SK-N-SH (cell line): ENCODE measurements at places on chromosomes 2 and 18. TPM values are rescaled to one million over a fixed set of nuclear protein-coding genes. Genes with fewer than 3 reads are reported as not detected.

ABCB11 gene
- not detected in 2 replicates for polyA plus RNA-seq

IL1R1 gene
- 13.3 and 20.5 TPM in 2 replicates for polyA plus RNA-seq

GRCh38 chr2:208099682-208100470 is 24.4 kb downstream of the CRYGD start:
- DNase-seq = no peak

GRCh38 chr2:23595601-23596251 is 210.7 kb downstream of the KLHL29 start:
- DNase-seq = no peak

GRCh38 chr18:36514778-36515177 is 217.3 kb downstream of the FHOD3 start:
- DNase-seq = no peak

DNA sequence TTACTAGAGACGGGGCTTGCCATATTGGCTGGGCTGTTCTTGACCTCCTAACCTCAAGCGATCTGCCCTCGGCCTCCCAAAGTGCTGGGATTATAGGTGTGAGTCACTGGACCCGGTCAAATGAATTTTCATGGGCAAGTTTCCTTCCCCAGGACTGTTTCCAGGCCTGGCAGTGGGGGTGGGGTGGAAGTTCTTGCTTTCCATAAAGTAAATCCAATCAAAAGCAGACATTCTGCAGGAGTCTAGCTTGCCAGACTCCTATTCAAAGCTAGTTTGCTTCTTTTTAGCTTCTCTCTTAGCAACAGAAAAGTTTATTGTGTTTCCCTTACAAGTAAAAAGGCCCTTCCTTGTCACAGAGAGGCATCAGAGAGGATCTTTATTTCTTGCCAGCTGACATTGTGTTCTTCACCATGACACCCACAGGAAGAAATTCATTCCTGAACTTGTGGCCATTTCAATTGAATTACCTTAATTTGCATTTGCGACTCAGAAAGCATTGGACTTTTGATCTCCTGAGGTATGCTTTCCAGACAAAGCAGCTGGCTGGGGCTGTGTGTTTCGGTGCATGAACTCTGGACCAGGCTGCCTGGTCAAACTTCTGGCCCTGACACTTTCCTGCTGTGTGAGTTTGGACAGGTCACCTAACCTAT is 37.9 kb downstream of the LYPD1 start:
- no peak for DNase-seq
